HL-60 (cell line): ENCODE measurements at places on chromosomes 3 and 15.

DNA sequence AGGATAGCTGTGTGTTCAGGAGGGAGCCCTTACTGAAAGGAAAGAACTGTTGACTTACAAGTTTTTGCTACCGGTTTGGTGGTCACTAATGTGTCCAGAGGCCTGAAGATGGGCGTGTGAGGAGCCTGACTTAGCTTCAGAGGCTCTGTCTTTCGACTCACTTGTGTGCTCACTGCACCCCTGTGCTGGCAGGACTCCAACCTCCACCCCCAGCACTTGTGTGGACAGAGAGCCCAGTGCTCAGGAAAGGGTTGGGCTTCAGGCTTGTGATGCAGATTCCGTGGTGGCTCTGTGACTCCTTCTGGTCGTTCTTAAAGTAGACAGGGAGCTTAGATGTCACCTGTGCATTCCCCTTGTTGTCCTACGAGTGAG is 100.9 kb downstream of the PGPEP1L start:
- DNase-seq = no peak

DNA sequence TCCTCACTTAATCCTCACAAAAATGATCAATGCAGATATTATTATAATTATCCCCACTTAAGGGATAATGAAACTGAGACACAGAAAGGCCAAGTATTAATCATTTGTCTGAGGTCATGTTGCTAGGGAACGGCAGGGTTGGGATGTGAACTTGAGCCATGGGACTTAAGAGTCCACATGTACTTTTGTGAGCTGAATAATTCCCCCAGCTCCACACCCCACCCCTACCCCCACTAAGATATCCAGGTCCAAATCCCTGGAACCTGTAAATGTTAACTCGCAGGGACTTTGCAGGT is 290.5 kb upstream of the GADL1 start:
- DNase-seq = no peak

GRCh38 chr3:177679568-177680471 is 482.5 kb upstream of the TBL1XR1 start:
- no peak for DNase-seq

GRCh38 chr3:46593274-46593862 is 19.0 kb upstream of the FAM240A start:
- DNase-seq = no peak
